Vagina (tissue), 2 donors: ENCODE measurements at places on chromosomes 16 and 17.

GRCh38 chr17:50452630-50453300 is 15.9 kb downstream of the CHAD start:
- DNase-seq: no peak

- DNase-seq: no peak
Measured at GRCh38 chr16:27826893-27827289, 236.6 kb downstream of the GSG1L start.

GRCh38 chr17:64337676-64338075 is 53.0 kb downstream of the PECAM1 start:
- DNase-seq: no peak

DNA sequence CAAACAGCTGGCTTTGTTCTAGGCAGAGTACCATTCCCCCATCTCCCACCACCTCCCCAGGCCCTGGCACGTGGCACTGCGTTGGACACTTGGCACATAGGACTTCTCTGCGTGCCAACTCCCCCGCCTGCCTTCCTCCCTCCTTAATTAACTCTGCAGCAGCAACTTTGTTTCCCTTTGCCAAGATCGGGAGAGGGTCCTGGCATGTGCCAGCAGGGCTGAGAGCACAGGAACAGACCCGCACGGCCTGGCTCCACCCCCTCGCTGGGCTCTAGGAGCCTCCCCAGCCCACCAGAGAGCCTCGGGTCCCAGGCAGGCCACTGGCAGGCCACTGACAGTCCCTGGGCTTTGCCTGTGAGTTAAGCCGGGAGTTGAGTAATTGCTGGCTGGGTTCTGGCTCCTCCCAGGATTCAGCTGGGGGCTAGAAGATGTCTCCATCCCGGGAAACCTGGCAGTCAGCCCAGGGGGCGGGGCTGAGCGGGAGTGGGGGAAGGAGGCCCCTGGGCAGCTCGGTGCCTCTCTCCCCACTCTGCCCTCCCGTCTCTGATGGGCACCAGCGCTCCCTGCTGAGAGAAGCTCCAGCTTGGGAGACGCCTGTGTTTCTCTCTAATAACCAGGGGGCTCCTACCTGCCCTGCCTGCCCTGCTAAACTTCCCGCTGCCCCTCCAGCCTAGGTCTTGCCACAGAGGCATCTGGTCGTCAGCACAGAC is 224.0 kb upstream of the TNRC6C start:
- DNase-seq: peak; percentile 70
